ENCODE measurements at places on chromosomes 2 and 18.

DNA sequence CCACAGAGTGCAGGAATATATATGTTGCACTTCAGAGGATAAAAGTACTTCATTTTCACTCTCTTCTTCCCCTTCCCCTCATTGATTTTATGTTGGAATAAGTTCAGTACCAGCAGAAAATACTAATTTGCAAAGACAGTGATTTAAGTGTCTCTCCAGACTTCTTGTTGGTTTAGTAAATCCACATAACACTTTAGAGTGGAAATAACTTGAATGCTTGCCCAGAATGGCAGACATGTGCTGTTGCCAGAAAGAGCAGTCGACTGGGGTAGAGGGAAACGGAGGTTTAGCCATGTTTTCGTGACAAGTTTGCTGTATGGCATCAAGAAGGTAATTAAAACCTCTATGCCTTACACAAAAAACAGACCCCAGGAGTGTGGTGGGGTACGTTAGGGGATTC, 246.0 kb upstream of the CXCR4 start:
- DNase-seq, result no peak

GRCh38 chr2:30217644-30218337, 13.5 kb upstream of the LBH start:
- no peak for DNase-seq

- DNase-seq, result peak; percentile 10
Measured at GRCh38 chr2:218322768-218323525, 30.6 kb upstream of the TMBIM1 start.

DNA sequence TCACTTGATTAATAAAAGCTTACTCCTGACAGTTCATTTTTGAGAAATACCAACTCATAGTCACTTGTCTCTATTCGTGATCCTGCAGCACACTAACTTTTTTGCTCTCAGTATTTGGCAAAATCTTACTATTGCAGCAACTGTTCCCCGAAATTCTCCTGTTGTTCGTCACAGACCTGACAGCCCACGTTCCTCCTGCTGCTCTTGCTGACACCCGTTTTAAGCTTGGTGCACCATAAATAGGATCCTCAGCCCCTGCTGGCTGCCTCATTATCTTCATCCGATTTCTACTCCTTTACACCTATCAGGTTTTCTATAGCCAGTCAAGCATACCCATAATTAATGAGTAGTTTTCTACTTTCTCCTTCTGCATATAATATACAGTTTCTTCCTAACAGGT, 368.8 kb downstream of the PLCL1 start:
- no peak for DNase-seq

- peak; percentile 20 for DNase-seq
Measured at GRCh38 chr2:88690591-88691338, 708 bp upstream of the RPIA start.

DNA sequence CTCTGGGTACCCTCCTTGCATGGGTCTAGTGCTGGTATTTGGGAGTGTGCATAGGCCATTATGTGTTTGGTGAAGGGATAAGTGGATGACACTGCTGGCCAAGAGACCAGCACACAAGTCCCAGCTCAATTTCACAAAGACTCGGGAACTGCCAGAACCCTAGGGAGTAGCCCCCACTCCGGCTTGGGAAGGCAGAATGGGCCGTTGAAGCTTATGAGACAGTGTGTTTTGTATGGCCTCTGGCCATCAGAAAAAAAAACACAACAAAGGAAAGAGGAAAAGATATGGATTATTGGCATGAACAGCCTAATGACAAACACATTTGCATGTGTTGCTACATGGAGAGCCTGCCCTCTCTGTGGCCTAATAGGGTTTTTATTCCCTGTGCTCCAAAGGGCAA, 144.2 kb downstream of the TTC32 start:
- DNase-seq, result no peak

GRCh38 chr2:115549611-115550130, 1107.2 kb downstream of the DPP10 start:
- no peak for DNase-seq

- peak; percentile 19 for DNase-seq
Measured at GRCh38 chr2:42974721-42975717, 182.6 kb upstream of the HAAO start.

DNA sequence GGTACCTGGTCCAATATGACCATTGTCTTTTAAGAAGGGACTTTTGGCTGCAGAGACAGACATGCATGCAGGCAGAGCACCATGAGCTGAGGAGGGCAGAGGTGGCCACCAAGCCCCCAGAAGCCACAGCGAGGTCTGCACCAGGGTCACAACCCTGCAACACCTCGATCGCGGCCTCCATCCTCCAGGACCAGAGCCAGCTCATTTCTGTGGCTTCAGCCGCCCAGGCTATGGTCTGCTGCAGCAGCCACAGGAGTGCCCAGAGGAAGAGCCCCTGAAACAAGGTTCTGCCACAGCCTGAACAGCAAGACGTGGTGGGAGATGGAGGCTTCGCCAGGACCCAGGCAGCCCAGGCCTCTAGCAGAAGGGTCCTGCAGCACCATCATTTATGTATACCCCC, 53.9 kb downstream of the ANKMY1 start:
- DNase-seq, result no peak

DNA sequence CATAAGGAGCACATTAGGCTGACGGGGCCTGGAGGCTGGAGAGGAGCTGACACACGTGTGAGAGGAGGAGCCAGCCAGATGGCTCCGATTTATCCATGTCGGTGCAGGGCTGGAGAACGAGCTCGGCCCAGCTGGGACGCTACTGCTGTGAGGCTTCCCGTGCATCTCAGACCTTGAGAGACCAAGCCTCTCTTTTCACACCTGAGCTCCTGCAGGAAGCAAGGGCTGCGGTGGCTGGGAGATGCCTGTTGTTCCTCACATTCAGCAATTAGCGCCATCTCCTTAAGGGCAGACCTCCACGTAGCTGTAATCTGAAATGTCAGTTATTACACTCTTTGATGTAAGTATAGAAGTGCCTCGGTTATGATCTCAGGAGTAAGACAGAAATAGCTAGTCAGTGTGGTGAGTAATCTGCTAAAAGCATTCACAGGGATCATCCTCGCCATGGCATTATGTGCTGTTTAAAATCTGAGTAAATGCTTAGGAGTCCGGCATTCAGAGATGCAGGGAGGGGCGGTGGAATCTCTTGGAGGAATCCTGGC, 107.9 kb downstream of the PRKCE start:
- no peak for DNase-seq

All from stimulated activated CD8-positive, alpha-beta memory T cell treated with anti-CD3 and anti-CD28 coated beads, Interleukin-7, amount 100 ng/mL, for 24 hours (primary cell).